ENCODE measurements at places on chromosomes 13 and 19.

DNA sequence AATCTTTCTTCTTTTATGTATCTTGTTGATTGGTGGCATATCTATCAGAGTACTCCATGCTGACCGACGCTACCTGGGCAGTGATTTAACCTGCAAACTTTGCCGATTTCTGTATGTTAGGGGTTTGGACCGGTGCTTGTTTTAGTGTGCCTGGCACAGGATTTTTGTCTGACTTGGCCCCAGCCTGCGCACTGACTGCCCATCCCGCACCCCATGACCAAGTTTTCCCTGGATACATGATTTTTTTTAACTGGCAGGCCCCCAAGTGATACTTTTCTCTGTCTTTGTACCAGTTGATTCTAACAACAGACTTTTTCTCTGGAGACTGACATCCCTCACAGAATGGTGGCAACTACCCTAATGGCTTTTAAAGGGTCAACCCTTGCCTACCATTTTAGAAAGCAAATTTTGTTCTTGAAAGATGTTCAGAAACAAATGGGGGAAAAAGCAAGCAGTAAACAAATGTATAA lies 69.0 kb upstream of the C1QTNF9B start:
- DNase-seq = no peak

- DNase-seq = no peak
Observed at GRCh38 chr19:50790922-50791467, 780 bp downstream of the ACP4 start.

GRCh38 chr13:30796132-30796572 lies 60.8 kb downstream of the ALOX5AP start:
- DNase-seq = no peak

DNA sequence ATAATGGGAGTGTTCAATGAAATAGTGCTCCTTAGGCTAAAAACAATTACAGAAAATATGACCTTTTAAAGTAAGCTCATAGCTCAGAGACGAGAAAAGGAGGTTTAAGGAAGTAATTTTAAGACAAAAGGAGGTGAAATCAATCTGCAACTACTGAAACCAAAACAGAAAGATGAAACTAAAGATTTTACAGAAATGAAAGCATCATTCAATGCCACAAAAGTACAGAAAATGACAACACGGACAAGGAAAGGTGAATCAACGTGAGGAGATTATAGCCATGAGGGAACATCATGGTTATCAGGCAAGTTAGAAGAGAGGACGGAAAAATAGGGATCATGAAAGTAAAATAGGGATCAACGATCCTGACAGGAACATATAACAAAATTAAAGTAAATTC lies 745.2 kb downstream of the PCDH17 start:
- DNase-seq = no peak

- DNase-seq = no peak
Observed at GRCh38 chr13:37443538-37443937, 155.0 kb downstream of the POSTN start.

DNA sequence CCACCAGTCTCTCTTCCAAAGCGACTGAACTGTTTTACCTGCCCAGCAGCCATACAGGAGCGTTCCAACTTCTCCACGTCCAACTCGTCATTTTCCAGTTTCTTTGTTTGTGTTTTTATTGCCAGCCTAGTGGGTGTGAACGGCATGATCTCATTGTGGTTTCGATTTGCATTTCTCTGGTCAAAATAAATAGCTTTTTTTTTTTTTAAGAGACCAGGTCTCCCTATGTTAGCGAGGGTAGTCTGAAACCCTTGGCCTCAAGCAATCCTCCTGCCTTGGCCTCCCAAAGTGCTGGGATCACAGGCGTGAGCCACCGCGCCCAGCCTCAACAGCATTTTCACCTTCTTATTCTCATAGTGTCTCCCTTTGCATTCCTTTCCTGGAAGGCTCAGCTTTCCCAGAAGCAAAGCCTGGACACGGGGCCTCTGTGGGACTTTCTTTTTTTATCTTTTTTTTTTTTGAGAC lies 4.2 kb upstream of the JSRP1 start:
- DNase-seq = peak; percentile 46

DNA sequence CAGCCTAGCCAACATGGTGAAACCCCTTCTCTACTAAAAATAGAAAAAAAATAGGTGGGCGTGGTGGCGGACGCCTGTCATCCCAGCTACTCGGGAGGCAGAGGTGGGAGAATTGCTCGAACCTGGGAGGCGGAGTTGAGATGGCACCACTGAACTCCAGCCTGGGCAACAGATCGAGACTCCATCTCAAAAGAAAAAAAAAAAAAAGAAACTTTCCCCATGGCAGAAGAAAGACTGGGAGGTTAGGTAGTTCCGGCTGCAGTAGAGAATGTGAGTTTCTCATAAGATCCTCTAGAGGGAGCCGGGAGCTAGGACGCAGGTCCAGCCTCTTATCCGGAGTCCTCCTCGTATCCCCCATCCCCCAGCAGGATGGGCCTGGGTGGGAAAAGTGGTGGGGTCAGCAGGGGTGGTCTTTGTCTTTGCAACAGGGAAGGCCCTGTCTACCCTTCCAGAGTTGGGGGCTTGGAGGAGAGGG lies 13.2 kb upstream of the CREB3L3 start:
- peak; percentile 56 for DNase-seq

DNA sequence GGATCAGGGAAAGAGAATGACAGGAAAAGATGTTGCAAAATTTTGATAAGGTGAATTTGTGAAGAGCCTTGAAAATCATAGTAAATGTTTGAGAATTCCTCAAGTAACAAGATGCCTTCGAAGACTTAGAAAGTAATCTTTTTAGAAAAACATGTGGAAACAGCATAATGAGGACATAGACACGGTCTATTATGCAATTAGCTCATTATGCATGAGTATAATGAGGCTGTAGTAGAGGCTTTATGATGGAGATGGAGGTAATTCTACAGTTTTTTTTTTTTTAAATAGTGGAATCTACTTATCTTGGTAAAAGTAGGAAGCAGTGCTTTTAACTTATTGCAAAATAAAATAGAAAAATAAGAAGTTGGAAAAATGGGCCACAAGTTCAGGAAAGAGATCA lies 1329.1 kb upstream of the SPRY2 start:
- no peak for DNase-seq

- DNase-seq = no peak
Observed at GRCh38 chr13:40351537-40352379, 314.7 kb downstream of the FOXO1 start.

- peak; percentile 69 for DNase-seq
Observed at GRCh38 chr13:106349080-106349931, 186.2 kb downstream of the EFNB2 start.

- no peak for DNase-seq
Observed at GRCh38 chr13:57724486-57725272, 93.1 kb downstream of the PCDH17 start.

- peak; percentile 40 for DNase-seq
Observed at GRCh38 chr19:38433268-38433733, at the start of gene RYR1. Gene RYR1 (plus strand): TSS chr19:38433691. CDS start chr19:38433830, 139 bp downstream.

- peak; percentile 71 for DNase-seq
Observed at GRCh38 chr19:41548954-41549688, 26.8 kb upstream of the CEACAM21 start.

GRCh38 chr19:13152356-13152973 lies 2.3 kb downstream of the IER2 start:
- no peak for DNase-seq

DNA sequence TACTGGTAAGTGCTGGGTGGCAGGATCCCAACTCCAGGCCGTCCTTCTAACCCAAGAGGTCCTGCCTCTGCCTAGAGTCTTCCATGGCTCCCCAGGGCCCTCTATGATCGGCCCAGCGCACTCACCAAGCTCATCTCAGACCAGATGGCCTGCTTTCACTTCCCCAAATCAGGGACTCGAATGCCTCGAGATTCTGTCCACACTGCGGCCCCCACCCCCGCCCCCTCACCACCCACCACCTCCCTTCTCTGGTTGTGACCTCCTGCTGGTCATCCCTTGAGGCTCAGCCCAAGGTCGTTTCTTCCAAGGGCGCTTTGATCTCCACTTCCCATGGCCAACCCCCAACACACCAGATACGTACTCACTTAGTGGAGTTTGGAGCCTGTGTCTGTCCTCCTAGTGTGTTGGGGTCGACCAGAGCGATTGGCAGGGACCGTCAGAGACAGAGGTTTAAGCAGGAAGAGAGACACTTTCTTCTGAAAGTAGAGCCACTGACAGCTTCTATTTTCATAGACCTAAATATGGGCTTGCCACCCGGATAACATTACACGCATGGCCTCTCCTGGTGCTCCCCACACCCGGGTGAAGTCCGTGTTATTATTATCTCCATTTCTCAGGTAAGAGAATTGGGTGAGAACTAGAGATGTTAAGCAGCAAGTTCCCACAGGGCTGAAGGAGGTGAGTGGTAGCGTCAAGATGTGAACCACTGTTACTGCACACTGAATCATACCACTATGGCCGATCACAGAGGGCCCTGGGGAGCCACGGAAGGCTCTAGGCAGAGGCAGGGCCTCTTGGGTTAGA lies at the start of gene FCER2:
TSS of gene FCER2 (minus strand) at position 478 of the 804 bp plus-strand sequence. CDS start 2,371 bp downstream, outside the sequence.
- peak; percentile 45 for DNase-seq

GRCh38 chr13:112803422-112803821 lies 113.6 kb downstream of the ATP11A start:
- no peak for DNase-seq

DNA sequence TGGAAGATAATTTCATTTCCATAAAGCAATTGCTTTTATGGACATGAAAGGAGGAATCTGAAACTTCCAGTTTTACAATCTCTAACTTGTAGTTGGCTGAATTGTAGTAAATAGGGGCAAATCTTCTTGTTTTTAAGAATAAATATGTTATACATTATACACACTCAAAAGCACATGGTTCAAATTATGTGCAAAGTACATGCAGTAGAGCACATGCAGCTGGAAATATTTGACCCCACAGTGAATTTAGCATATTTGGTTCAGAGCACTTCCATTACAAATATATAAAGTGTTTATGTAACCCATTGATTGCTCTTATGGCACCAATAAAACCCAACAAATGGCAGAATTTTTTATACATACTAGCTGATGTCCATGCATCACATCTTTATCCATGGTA lies 180.5 kb downstream of the IRS2 start:
- DNase-seq = no peak

DNA sequence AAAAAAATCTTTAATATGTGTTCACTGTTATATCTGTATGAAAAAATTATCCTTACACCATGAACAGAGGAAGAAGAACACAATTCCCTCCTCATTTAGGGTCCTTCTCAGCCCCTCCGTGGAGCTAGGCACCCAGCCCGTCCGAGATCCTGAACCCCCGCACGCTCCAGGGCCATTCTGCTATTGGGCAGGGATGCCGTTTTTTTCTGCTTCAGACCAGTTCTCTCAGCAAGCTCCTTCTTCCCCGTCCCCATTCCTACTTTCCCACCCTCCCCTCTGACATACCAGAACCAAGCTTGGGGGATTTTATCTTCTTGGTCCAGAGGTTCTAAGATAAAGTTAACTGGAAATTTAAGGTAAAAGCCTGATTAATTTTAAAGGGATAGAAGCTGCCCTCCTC lies 36.2 kb downstream of the ATP12A start:
- no peak for DNase-seq

DNA sequence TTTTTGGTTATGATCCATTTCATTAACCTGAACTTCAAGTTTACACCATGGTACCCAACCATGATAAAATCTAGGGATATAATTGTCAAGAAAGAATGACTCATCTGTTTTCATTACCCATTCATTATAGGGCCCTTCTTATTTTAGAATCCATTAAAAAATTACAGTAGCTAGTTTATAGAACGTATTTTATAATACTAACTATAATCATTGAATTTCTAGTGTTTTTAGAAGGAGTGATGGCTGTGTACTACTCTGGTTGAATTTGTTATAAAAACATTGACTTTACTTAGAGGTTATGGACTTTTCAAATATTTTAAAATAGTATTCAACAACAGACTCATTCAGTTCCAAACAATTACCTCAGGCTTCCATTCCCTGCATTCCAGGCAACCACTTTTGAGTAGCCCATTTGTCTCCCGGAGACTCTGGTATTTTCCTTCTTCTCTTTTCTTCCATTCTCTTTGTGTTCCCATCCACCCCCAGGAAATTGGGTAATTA lies 71.9 kb upstream of the KLF12 start:
- no peak for DNase-seq

DNA sequence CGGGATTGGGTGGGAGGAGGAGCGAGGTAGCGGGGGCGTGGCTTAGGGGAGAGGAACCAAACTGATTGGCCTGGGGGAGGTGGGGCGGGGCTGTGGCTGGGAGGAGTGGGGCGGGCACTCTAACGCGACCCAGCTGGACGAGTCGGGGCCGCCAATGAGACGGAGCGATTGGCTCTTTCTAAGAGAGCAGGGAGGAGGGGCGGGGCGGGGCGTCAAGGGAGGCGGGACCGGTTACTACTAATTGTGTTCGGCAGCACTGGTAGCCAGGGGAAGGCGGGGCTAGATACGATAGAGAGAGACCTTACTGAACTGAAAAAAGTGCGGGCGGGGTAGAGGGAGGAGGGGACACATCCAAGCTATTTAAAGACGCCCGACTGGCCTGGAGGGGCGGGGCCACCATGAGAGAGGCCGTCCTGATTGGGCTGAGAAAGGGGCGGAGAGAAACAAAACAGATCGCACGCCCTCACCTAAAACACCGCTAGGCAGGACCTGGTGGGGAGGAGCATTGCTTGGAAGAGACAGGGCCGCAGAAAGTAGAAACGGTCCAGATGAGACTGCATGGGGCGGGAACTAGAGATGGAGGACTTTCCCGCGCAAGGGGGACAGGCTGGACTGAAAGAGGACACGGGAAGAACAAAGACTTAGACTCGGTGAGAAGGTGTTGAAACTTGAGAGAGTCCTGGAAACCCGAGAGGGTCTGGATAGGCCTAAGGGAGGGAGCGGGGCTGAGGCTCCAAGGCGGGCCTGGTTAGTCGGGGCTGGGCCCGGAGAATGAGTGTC lies at the start of gene KCNC3:
TSS of gene KCNC3 (minus strand) at position 232 of the 780 bp plus-strand sequence. CDS start 295 bp downstream, outside the sequence.
- peak; percentile 99 for DNase-seq

- DNase-seq = no peak
Observed at GRCh38 chr13:51158880-51159518, 47.9 kb upstream of the C13orf42 start.

DNA sequence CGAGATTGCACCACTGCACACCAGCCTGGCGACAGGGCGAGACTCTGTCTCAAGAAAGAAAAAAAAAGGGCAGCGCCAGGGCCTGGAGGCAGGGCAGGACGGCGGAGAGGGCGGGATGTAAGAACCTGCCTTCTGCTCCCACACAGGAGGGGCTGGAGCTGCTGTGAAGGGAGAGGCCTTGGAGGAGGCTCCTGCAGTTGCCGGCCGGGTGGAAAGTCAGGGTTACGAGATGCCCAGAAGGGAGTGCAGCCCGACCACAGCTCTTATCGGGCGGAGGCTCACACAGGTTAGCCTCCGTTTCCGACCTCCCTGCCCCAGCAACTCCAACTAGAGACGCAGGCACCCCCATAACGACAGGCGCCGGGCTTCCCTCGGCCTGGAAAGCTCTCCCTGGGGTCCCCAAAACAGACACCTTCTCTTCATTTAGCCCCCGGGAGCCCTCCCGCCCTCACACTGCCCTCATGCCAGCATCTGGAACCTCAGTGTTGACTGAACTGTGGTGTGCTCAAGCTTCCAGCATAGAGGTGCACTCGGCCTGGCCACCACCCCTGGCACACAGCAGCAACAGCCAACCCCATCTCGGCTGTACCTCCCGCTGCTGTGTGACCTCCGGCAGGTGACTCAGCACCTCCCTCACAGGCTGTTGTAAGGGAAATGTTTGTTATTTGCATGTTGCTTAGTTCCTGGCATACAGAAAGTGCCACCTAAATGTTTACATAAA lies 1.4 kb downstream of the PLPP2 start:
- DNase-seq = peak; percentile 84

- DNase-seq = no peak
Observed at GRCh38 chr19:35528218-35529038, at the start of gene SBSN. Gene SBSN (minus strand): TSS chr19:35528311. CDS start chr19:35528281, 30 bp downstream.

- peak; percentile 70 for DNase-seq
Observed at GRCh38 chr19:14149509-14149994, 13.2 kb upstream of the ASF1B start.

- no peak for DNase-seq
Observed at GRCh38 chr19:38913958-38914357, 2.0 kb upstream of the CCER2 start.

All from transverse colon (tissue), 4 donors.